AG09309 (cell line): ENCODE measurements at places on chromosomes 11 and 22.

DNA sequence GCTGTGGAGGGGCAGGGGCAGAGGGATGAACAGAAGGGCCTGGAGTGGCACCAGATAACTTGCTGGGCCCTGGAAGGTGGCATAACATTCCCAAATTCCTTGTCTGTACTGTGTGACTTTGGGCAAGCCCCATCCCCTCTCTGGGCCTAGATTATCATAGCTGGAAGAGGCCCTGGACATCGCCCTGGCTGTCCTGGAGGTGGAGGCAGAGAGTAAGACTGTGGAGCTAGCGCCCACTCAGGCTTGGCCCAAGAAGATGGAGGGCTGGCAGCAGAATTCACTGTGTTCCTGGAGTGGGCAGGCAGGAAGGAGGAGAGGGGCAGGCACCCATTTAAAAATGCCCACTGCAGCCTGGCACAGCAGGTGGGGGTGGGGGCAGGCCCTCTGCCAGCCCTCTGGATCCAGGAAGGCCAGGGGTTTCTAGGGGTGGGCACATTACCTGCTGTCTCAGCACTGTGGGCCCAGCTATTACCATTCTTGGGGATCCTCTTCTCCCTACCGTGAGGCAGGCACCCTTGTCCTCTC is 22.6 kb downstream of the ARHGEF17 start:
- no peak for DNase-seq

- DNase-seq = no peak
Observed at GRCh38 chr11:47003180-47003877, 66.8 kb downstream of the CSTPP1 start.

DNA sequence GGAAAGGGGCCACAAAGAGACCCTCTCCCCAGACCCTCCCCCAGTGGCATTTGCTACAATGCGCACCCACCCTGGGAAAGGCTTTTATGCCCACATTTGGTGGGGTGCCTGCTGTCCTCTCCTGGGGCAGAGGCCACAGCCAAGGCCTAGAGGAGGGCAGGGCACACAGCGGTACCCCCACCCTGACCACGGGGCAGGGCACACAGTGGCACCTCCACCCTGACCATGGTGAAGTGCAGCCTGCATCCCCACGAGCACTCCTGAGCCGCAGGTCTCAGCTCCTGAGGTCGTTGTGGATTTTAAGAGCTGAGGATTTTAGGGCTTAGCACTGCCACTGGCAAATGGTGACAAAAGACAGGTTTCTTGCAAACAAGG is 34.1 kb downstream of the CERK start:
- DNase-seq = no peak

GRCh38 chr22:40758390-40758789 is 60.8 kb downstream of the SLC25A17 start:
- no peak for DNase-seq

DNA sequence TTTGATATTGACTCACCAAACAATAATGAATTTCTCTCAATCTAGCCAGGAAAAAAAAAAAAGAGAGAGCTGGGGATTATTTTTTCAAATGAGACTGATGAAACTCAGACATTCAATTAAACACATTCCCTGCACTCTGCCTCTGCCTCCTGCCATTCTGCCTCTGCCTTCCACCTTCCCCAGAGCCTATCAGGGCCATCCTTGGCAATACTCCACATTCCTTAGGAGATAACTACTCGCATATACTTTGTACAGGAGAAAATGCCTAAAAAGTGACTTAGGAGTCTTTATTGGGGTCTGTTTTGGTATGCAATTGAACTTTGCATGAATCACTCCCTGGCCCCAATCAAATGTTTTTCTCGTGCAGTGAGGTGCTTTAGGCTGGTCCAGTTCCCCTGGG is 246.6 kb upstream of the PLET1 start:
- no peak for DNase-seq

DNA sequence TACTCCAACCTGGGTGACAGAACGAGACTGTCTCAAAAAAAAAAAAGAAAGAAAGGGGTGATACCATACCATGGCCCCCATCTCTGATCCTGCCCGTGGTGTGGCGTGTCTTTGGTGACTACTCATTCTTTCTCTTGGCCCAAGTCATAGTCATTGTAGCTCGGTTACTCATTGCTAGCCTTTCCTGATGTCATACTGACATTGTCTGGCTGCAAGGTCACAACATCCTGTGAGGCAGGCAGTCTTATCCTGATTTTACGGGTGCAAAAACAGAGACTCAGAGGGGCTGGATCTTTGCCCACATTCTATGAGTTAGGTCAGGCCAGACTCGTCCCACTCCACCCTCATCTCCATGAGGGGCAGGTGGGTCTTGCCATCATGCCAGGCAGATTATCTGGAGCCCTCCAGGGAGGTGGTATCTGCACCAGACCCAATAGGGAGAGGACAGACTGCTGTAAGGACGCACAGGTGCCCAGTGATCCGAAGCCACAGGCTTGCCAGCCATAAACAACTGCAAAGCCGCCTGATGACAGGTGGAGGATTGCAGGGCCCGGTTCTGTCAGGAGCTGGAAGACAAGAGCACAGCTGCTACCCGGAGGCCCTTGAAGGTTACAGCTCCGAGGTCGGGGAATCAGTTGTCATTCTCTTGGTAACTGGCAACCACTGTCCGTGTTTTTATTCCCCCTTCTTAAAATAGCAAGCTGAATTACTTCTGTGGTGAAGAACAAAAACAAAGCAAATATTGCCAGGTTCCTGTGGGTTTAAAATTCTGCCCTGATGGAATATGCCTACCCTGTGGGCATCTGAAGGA is 13.8 kb downstream of the TOM1 start:
- peak; percentile 84 for DNase-seq

- no peak for DNase-seq
Observed at GRCh38 chr11:102138670-102139069, 28.4 kb downstream of the YAP1 start.

DNA sequence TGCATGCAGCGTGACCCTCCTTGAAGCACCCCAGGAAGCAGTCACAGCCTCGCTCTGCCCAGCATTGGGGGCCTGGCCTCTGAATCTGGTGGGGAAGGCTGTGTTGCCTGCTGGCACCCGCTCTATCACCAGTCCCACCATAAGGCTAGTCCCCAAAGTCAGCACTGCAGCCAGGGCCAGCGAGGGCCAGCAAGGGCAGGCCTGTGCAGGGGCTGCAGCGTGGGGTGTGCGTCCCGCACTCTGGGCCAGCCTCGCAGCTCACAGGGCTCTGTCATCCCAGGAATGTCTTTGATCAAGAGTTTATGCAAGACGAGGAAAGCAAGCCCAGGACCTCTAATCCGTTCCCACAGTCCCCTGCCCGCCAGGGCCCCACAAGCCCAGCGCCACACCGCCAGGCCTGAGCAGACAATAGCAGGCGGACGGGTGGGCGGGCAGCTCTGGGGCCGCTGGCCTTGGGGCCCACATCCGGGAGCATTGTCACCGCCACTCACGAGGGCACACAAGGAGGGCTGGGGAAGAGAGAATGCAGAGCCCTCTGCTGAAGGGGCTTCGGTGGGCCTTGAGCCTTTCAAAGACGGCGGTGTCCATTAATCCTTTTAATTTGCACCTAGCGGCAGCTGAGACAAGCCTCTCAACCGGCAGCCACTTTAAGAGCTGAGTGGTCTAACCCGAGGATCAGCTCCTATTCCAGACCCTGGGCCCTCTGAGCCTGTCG is 17.1 kb downstream of the LTO1 start:
- DNase-seq = no peak

DNA sequence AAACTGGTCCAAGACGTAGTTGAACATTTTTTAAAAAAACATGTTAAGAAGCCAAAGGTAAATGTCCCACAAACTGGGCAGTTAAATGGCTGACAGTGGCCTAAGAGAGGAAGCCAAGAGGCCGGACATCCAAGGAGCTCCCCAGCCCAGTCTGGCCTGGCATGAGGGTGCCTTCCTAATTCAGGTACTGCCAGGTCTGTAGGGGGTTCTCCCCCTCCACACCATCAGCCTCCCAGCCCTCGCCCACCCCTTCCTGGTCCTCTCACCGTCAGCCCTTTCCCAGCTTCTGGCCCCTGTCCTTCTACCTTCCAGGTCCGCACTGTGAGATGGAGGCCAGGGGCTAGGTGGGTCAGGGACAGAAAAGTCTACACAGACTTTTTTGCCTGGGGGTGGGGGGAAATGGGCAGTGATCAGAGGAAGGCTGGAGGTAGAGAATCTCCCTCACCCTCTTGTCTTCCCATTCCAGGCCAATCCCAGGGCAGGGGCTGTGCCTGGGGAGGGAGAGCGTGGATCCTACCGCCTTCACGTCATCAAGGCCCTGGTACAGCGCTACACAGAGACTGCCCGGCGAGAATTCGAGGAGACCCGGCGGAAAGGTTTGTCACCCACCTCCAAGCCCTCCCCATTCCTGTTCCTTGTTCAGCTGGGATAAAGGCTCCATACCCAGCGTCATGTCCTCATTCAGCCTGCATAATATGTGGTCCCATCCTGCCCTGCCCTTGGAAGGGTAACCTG is 6.0 kb downstream of the ART5 start:
- DNase-seq = no peak

DNA sequence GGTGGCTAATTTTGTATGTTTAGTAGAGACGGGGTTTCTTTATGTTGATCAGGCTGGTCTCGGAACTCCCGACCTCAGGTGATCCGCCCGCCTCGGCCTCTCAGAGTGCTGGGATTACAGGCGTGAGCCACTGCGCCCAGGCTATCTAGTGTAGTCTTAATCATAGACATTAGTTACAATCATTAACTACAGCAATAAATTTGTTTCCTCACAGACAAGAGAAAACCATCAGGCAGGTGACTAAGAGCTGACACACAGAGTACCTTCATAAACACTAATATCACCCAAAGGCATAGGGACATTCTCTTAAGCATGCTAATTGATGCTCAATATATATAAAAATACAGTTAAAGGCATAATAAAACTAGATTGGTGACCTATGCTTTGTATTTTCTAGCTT is 19.4 kb downstream of the SDHD start:
- no peak for DNase-seq

- peak; percentile 16 for DNase-seq
Observed at GRCh38 chr11:59802639-59803176, 7.9 kb downstream of the MRPL16 start.

GRCh38 chr11:68574308-68574707 is 110.0 kb upstream of the GAL start:
- DNase-seq = no peak

GRCh38 chr11:132855516-132855915 is 676.8 kb downstream of the OPCML start:
- no peak for DNase-seq
